ENCODE measurements at places on chromosomes 2 and 18.

GRCh38 chr18:63107931-63108330, 211.6 kb downstream of the BCL2 start:
- DNase-seq: no peak

DNA sequence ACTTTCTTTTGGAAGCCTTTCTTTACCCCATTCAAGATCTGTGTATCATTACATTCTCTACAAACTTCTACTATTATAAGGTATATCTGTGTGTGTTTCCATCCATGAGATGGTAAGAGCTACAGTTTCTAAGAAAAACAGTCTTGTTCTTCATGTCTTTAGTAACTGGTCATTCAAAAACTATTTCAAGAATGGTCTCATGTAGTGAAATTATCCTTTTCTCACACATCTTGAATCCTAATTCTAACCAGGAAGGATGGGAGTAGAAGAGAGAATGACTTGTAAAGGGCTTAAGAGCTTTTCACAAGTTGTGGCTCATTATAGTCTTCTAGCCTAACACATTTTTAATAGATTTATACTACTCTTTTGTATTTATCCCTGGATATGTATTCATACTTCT, 47.3 kb downstream of the ROCK1 start:
- no peak for DNase-seq

GRCh38 chr18:43486462-43486861, 209.2 kb upstream of the SYT4 start:
- DNase-seq: no peak

GRCh38 chr2:128412181-128412871, 93.7 kb upstream of the HS6ST1 start:
- no peak for DNase-seq

DNA sequence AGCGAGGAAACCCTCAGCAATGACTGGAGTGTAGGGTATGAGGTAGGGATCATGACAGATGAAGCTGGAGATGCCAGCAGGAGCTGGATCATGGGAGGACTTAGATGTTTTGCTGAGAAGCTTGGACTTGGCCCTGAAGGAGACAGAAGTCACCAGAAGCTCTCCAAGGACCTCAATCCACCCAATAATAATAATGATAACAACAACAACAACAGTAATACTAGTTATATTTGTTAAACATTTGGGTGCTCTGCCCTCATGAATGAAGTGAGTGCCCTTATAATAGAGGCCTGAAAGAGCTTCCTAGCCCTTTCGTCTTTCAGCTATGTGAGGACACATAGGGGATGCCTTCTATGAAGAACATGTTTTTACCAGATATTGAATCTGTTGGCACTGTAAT, 163.9 kb downstream of the DDX1 start:
- no peak for DNase-seq

DNA sequence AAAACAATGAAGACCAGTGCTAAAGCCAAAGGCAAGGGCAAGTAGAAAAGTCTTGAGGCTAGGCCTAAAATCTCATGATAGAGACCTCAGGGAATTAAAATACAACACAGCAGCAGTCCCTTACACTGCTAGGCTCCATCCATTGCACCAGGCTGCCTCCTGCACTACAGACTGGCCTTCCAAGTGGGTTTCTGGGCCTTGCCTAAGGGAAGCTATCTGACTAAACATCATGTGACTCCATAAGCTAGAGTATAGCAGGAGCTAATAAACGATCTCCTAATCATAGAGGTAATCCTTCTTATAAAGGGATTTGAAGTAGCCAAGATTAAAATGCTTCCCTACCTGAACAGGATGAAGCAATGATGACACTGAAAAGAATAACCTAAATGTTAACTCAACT, 77.6 kb upstream of the NFU1 start:
- no peak for DNase-seq

DNA sequence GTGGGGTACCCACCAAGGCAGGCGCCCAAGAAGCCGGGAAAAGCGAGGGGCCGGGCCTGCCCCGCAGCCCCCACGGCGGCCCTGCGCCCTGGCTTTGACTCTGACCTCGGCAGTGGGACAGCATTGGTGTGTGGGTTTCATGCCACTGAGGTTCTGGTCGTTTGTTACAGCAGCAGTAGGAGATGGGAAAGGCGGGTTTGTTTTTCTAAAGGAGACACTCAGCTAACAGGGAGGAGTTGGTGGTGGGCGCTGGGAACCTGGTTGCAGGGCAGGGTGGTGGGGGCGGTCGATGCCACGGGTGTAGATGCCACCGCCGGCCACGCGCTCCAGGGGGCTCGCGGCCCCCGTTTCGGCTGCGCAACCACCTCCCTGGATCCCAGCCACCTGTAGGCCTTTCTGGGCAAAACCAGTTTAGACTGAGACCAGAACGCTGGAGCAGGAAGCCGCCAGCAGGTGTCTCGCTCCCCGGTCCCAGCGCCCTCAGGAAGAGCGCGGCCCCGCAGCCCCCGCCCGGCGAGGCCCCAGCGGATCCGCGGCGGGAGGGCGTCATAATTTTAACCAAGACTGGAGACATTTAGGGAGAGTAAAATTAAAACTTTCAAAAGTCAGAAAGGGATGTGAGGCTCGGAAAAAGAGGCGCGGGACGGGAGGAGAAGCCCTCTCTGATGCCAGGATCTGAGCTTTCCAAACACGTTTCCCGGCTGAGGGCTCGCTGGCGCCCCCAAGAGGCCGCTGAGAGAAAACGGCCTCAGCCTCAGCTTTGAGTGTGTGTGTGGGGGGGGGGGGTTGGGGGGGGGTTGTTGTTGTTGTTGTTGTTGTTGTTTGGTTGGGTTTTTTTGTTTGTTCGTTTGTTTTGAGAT, 17.4 kb downstream of the CIDEA start:
- peak; percentile 49 for DNase-seq

DNA sequence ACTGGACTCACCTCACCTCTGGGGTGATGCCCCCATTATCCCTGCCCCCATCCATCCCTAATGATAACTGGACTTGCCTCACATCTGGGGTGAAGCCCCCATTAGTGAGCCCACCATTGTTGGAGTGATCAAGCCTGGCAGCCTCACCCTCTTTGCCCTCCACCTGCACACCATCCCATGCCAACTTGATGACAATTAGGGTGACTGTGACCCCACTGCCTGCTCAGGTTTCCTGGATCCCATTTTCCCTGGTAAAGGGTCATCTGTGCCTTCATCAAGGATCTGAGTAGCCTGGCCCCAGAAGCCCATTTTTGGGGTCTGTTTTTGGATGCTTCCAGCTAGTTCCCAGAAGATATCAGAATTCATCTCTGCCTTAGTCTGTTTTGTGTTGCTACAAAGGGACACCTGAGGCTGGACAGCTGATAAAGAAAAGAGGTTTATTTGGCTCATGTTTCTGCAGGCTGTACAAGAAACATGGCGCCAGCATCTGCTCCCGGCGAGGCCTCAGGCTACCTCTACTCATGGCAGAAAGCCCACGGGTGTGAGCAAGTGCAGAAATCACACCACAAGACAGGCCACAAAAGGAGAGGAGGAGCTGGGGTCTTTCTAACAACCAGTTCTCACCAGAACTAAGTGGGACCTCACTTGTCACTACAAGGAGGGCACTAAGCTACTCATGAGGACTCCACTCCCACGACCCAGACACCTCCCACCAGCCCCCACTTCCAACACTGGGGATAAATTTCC, 196.4 kb upstream of the TWIST2 start:
- DNase-seq: no peak

DNA sequence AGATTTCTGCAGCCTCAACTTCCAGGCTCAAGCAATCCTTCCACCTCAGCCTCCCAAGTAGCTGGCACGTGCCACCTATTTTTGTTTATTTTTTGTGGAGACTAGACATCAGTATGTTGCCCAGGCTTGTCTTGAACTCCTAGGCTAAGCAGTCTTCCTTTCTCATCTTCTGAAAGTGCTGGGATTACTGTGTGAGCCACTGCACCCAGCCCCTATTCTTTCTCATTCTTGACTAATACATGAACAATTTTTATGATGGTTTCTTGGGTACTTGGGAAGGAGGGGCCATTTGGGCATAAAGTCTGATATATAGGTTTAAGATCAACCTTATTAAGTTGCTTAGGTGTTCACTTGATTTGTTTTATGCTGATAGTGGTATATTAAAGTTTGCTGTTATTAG, 26.2 kb downstream of the EPC2 start:
- no peak for DNase-seq

DNA sequence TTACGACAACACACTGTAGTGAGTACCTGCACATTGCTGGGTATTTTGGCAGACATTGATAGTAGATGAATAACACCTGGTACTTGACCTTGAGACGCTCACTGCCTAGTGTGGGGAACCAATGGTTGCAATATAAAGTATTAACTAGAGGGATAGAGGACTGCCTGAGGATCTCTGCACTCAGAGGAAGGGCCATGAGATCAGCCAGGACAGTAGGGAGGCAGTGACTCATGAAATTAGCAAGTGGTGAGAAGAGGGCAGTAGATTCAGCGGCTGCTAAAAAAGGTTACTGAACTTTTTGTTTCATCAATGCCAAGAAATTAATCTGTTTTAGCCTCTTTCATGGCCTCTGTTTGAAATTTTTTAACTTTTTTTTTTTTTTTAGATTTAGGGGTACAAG, 250.8 kb upstream of the TCF4 start:
- no peak for DNase-seq

DNA sequence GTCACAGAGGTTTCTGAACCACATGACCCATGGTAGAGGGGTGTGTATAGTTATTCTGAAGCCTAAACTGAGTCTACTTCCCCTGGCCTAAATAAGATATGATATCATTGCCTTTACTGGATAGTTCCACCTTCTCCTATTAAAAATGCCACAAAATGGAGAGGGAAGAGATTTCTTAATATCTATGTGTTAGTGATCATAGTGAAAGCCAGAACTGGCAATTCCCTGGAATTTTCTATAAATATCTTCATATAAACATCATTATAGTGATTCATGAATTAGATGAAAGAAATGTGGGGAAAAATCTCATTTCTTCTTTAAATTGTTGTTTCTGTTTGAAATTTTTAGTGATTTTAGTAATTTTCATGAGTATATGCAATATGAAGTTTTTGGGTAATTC, 45.8 kb downstream of the TSHZ1 start:
- no peak for DNase-seq

- no peak for DNase-seq
These were observed 82.3 kb downstream of the ARL4C start for GRCh38 chr2:234414596-234414995.

- DNase-seq: no peak
These were observed 30.7 kb downstream of the ZNF532 start for GRCh38 chr18:58895385-58895784.

DNA sequence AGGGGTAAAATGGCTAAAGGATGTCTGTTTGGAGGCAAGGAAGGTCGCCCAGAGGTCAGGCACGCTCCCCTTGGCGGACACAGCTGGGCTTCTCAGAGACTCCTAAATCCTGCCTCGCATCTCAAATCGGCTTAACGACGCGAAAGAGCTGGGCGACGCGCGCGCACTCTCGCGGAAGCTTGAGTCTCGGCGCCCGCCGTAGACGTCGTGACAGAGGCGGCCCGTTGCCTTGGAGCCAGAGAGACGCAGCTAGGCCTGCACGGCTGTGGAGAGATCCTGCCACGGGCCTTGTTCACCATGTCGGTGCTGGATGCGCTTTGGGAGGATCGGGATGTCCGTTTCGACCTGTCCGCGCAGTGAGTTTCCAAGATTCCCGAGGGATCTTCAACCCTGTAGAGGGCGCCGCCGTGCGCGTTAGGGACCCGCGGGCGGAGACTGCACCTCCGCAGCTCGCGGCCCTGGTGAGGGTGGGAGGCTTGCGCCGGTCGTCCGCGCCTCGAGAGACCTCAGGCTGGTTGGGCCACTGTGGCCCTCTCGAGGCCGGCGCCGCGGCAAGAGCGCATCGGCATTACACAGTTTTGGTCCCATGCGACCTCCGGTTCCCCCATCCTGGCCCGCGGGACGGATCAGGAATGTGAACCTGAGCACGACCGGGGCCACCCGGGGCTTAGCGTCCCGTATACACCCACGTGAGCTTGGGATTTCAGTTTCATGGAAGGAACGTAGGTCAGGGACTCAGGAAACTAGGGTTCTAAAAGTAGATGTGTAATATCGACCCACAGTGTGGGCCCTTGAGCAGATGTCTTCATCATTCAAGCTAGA, at the start of gene BBS5:
Gene BBS5 (plus strand): TSS at position 238 of the 822 bp plus-strand sequence. CDS start 60 bp downstream, at position 298.
- DNase-seq: peak; percentile 29

- DNase-seq: no peak
These were observed 4.0 kb downstream of the FLACC1 start for GRCh38 chr2:201353116-201353515.

DNA sequence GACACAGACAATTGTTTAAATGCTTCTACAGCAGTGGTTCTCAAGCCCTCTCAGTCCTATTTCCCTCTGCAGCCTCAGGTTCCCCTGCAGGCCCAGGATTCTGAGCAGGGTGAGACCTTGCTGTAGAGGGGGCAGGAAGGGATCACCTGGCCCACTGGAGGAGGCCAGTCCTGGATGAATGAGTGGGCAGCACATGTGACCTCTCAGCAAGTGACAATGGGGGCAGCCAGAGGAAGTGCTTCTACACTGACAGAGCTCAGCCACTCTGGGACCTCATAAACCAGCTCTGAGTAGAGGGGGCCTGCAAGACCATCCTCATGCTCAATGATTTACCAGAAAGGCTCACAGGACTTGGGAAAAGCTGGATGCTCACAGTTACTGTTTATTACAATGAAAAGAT, 63.2 kb downstream of the ASB1 start:
- no peak for DNase-seq

DNA sequence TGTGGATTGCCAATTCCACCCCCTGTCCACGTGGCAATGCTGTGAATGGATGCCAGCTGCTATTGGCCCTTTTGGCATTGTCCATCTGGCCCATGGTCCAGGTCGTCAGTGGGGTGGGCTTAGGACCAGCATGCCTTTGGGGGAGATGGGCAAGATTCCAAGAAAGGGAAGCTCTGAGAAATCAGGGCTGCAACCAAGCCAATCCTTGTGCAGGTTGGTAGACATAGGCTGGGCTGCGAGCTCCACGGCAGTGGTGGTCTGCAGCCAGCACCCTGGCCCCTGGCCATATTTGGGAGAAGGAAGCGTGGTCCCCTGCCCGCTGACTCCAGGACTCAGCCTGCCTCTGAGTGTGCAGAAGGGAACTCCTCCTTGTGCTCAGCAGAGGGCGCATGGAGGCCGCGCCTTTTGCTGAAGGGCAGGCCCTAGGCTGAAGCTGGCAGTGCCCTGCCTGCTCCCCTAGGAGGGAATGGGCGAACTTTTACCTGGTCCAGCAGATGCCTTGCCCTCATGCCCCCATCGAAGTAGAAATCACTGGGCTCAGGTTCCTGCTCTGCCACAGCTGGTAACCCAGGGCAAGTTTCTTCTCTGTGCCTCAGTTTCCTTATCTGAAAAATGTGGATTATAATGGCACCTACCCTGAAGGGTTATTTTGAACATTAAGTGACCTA, 5.4 kb downstream of the SPR start:
- no peak for DNase-seq

GRCh38 chr2:240462707-240463273, 27.3 kb downstream of the GPC1 start:
- DNase-seq: no peak

DNA sequence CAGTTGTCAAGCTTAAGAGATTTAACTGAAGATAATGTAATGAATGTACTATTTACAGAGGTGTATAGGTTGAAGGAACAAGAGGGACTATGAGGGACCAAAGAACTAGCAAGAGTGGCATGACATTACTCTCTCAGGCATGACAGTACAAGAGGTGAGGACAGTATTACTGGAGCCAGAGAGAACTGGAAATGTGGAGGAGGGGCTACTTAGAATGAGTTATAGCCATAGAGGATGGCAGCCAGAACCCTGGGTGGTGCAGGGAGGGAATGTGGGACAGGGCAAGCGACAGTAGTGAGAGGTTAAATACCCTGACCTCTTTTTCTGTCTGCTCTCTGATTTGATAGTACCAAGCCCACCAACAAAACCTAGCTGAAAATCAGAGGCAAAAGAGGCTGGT, 122.6 kb upstream of the UGP2 start:
- DNase-seq: no peak
